ENCODE measurements at places on chromosomes 2 and 18.

- no peak for DNase-seq
Measured at GRCh38 chr18:77056344-77057005, 76.1 kb downstream of the MBP start.

DNA sequence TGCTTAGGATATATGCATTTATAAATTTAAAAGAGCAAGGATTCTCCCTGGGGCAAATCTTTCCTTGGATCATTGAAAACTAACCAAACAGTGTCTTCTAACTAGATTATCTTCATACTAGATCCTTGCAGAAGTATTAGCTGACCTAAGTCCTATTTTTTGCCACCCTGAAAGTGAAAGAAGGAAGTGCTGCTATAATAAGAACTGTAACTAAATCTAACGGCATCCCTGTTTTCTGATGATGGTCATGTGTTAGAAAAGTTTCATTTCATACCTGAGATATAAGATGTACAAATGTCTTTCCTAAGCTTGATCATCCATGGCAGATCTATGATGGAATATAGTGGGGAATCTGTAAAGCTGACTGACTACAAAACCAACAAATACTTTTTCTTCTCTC lies 102.7 kb downstream of the MAP2 start:
- DNase-seq: peak; percentile 14

DNA sequence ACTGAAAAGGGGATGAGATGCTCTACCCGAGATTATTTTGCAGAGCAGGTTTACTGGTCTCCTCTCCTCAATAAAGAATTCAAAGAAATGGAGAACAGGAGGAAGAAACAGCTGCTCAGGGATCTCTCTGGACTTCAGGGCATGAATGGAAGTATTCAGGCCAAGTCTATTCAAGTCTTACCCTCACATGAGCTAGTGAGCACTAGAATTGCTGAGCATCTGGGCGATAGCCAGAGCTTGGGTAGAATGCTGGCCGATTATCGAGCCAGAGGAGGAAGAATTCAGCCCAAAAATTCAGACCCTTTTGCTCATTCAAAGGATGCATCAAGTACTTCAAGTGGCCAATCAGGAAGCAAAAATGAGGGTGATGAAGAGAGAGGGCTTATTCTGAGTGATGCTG lies 60.0 kb downstream of the PIKFYVE start:
- DNase-seq: no peak

DNA sequence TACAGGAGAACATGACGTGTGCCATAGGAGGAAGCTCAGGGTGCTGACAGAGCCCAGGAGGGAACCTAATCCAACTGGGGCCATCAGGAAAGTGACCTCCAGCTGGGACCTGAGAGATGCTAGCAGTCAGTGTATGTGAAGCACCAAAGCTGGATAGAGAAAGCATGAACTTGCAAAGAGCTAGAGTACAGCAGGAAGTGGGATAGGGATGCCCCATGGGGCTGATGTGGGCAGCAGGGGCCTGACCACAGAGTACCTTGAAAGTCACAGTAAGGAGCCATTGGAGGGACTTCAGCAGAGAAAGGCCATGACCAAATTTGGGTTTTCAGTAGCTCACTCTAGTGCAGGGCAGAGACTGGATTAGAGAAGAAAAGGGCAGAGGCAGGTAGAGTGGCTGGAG lies 91.6 kb upstream of the TTC39C start:
- DNase-seq: no peak

DNA sequence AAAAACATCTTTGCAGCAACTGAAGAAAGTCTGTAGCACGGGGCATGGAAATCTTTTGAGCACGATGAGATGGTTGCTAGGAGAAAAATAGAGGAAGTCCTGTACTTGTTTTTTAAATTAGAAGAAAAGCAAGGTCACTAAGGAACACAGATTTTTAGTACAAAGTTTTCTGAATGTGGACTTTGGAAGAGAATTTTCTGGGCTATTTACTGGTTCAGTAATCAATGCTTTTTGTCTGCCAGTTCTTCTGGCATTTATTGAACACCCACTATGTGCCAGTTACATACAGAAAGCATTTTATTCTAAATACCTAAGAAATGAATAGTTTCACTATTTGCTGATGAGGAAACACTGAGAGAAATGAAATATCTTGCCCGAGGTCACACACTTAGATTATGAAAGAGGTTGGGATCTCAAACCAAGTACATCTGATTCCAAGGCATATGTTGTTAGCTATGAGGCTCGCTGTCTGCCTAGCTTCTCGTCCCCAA lies 15.6 kb upstream of the MAP3K20 start:
- no peak for DNase-seq

DNA sequence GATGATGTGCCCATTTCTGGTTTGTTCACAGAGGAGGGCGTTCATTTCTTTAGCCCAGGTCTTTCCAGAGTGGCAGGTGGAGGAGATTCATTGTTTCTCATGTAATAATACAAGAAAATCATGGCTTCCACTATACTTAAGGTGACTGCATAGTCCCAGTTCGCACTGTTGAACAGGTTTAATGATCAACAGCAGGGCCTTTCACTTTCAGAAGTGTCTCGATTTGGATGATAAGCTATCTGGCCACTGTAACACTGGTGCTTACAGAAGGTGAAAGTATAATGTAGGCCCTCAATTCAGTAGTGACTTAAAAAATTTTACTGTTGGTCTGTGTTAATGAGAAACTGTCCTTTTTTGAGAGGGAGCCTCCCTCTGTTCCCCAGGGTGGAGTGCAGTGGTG lies 1.4 kb downstream of the RMC1 start:
- DNase-seq: no peak

DNA sequence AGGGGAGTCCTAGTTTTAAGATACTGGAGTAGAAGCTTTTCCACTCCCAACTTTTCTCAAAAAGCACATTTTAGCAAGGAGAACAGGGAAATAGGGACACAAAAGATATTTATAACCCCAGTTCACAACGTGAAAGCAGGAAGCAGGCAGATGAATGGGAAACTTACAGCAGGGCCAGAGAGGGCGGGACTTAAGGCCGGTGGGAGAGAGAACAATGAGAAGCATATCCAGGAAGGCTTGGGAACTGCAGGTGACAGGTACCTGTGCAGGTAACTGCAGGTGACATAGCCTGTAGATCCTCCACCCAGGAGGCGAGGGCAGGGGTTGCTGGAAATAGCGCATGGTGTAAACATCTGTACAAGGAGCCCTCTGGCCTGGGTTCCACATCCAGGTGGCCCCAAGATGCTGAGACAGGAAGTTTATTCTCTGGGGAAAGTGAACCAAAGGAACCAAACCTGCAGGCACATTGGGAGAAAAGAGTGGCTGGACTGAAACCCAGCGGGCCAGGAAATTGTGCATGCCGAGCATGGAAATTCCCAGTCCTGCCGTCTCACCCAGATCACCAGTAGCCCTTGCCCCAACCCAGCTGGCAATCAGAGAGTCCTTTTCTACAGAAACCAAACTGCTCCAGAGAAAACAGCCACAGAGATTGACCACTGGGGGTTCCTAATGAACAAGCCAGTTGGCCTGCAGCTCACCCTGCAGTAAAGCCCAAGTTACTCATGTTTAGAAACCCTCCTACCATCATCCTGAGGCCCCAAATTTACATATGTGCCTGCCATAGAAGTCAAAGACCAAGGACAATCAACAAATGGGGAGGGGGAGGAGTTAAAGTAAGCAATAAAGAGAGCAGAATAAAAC lies 24.3 kb upstream of the COL6A3 start:
- DNase-seq: no peak

DNA sequence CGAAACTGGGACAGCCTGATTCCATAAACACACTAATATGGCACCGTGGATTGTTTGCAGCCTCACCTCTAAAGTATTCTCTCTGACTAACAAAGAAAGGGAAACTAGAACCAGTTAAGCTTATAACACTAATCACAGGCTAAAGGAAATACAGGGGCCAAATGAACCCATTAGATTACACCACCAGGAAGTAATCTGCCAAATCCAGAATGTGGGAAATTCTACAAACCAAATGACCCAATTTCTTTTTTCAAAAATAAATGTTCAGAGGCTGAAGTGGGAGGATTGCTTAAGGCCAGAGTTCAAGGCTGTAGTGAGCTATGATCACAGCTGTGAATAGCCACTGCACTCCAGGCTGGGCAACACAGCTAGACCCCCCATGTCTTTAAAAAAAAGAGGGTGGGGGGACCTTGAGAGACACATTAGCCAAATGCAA lies 1.5 kb upstream of the MPPE1 start:
- no peak for DNase-seq

DNA sequence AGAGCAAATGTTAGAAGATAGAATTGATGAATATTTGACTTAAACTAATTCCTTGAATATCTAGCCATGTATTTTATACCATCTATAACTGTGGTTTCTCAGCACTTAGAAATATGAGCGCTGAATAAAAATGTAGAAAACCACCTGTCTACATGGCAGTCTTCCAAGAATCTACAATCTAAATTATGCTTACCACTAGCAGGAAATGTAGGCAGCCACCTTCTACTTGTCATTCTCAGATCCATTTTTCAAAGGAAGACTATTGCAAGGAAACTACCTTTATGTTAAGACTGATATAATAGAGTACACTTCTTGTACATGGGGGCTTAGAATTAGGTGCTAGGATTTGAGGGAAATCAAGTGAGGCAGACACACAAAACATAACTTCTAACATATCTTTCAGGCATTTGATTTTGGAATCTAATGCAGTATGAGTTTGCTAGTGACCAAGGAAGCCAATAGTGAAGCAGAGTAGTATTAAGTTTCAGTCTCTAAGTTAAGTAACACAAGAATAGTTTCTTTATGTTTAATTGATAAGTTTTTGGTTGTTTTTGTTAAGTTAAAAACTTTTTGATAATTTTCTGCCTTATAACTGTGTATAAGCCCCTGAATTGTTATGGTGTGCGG lies 175.9 kb upstream of the ITGA4 start:
- no peak for DNase-seq

DNA sequence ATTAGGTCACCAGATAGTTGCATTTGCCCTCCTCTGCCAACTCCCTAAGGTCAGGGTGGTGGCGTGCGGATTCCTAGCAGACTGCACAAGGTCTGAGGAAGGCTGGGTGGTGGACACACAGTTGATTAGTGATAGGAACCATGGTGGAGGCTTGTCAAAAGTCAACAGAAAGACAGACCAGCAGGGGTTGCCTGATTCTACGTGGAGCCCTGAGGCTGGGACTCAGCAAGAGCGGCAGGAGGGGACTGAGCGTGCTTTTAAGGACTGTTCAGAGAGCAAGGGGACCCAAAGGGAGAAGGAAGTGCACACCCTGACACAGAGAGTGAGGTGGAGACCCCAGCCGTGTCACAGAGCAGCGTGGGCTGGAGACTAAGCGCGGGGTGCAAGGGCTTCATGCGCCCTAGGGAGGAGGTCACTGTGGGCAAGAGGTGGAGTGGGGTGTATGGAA lies 513.2 kb downstream of the RNF144A start:
- DNase-seq: no peak

- no peak for DNase-seq
Measured at GRCh38 chr2:100821255-100821910, 1.4 kb downstream of the NPAS2 start.

GRCh38 chr18:51668101-51668500 lies 470.6 kb upstream of the MEX3C start:
- DNase-seq: no peak
